ENCODE measurements at places on chromosomes 6 and 20.

- no peak for DNase-seq
Measured at GRCh38 chr6:134413241-134413643, 95.3 kb upstream of the SGK1 start.

GRCh38 chr6:121460170-121460569 lies 24.7 kb downstream of the GJA1 start:
- DNase-seq: no peak

- no peak for DNase-seq
Measured at GRCh38 chr20:54706581-54706980, 231.2 kb downstream of the DOK5 start.

GRCh38 chr20:61387204-61387953 lies 135.3 kb downstream of the CDH4 start:
- DNase-seq: no peak

GRCh38 chr6:25332655-25333071 lies 53.5 kb downstream of the CARMIL1 start:
- DNase-seq: no peak

DNA sequence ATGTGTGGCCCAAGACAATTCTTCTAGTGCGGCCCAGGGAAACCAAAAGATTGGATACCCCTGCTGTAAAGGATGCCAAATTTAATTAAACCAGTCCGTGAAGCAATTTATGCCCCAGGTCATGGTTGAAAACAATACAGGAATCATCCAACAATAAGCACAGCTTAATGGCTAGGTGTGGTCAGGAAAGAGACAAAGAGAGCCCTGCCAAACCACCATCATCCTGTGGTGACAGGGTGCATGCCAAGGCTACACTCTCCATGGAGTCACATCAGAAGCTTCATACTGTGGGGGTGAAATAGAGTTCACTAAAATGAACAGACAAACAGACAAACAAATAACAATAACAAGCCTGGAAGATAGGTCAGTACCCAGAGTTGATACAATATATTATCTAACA lies 62.7 kb downstream of the DZANK1 start:
- DNase-seq: no peak

DNA sequence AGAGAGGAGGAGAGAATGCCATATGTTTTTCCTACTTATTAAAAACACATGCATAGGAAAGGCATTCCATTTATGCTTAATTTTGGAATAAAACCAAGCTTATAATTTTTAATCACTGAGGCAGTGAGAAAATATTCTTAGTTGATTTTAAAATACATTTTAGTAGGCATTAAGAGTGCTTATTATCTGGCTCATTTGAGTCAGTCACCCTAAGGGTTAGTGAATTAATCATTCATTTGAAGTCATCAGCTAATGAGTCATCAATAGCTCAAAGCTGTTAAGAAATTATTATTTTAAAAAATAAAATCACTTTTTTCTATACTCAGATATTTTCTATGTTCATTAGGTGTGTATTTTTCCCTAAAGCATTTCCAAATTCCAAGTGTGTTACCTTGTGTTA lies 81.6 kb downstream of the TMEM200A start:
- DNase-seq: no peak

GRCh38 chr20:10961651-10962288 lies 288.0 kb upstream of the JAG1 start:
- DNase-seq: no peak

DNA sequence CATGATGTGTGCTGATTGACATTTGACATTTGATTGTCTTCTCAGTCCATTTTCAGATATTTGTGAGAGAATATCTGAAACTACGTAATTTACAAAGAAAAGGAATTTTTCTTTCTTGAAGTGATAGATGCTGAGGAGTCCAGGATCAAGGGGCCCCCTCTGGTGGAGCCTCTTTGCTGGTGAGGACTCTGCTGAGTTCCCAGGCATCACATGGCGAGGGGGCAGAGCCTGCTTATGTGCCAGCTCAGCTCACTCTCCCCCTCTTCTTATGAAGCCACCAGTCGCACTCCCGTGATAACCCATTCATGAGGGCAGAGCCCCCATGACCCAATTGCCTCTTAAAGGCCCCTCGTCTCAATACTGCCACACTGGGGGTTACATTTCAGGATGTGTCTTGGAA lies 91.3 kb downstream of the RPP40 start:
- DNase-seq: no peak

GRCh38 chr20:64256282-64256935 lies 861 bp downstream of the PCMTD2 start:
- DNase-seq: no peak

GRCh38 chr6:3970097-3970496 lies 108.8 kb downstream of the FAM217A start:
- DNase-seq: no peak

DNA sequence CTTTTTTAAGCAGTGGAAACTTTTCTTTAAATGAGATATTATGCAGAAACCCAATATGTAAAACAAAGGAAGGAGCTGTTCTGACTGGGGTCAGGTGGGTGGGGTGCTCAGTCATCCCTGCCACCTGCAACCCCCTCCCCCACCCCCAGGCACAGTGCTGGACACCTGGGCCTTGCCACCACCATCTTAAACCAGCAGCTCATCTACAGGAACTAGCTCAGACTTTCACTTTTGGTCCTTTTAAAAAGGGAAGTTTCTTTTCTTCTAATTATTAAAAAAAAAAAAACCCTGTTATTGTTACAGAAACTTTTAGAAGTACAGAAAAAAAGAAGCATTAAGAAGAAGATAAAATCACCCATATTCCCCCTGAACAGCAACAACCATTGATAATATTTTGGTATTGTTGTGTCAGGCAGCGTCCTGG lies 37.1 kb downstream of the PPP1R16B start:
- DNase-seq: peak; percentile 52

DNA sequence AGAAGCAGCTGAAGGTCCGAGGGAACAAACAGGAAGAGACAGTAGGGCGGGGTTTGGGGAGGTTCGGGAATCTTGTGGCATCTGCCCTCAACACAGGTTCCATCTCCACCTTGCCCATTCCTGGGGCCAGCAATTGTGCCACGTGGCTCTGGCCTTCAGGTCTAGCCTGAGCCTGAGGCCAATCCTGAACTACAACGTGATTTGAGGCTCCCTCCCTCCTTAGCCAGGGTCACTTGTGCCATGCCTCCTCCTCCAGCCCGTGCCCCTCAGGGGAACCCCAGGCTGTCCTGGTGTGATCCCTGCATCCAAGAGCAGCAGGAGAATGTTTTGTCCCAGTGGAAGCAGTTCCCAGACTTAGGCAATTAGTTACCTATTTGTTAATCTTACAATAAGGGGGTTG lies 3.0 kb downstream of the CST9 start:
- no peak for DNase-seq

DNA sequence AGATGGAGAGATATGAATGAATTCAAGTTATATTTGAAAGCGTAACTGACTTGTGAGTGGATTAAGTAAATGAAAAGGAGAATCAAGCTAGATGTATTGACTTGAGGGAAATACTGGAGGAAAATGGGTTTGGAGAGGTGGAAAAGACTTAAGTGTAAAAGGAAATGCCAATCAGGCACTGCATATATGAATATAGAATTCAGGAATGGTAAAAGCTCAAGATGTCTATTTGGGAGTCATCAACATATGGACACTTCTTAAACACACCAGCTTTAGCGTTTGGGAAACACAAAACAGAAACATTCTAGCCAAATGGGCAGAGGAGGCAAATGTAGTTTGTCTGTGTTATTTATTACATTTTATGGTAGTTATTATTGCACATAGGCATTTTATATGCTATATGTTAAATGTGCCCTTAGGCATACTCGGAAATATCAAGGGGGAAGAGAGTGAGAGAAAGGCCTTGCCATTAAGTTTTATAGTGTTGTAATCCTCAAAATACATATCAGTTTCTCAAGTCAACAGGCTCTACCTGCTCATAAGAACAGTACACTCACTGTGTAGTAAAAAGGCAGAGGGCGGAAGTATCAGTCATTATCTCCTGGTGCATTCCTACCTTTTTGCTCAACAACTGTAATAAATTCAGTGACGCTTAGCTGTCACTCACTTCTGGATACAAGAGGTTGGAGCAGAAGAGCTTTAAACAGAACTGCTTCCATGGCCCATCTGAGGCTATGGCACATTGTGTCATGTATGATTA lies 33.7 kb upstream of the ME1 start:
- no peak for DNase-seq

- DNase-seq: no peak
Measured at GRCh38 chr20:16001286-16001685, 572.0 kb downstream of the KIF16B start.

DNA sequence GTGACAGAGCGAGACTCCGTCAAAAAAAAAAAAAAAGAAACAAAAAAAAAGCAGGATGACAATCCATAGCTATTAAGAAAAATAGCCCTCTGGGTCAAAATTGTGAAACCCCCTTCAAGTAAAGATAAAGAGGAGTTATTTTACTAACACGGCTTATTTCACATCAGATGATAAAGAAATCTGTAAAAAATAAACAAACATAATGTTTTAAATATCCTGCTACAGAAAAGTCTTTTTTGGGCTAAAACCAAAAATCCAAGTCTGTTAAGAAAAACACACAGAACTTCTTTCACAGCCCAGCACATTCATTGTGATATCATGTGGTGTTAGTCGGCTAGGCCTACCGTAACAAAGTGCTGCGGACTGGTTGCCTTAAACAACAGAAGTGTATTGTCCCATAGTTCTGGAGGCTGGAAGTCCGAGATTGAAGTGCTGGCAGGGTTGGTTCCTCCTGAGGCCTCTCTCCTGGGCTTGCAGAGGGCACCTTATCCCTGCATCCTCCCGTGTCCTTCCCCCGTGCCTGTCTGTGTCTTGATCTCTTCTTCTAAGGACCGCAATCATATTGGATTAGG lies 239.2 kb upstream of the TAB2 start:
- DNase-seq: no peak

- DNase-seq: no peak
Measured at GRCh38 chr6:1592852-1593251, 16.9 kb upstream of the FOXC1 start.

- DNase-seq: no peak
Measured at GRCh38 chr20:35597186-35597585, 18.4 kb upstream of the SPAG4 start.

DNA sequence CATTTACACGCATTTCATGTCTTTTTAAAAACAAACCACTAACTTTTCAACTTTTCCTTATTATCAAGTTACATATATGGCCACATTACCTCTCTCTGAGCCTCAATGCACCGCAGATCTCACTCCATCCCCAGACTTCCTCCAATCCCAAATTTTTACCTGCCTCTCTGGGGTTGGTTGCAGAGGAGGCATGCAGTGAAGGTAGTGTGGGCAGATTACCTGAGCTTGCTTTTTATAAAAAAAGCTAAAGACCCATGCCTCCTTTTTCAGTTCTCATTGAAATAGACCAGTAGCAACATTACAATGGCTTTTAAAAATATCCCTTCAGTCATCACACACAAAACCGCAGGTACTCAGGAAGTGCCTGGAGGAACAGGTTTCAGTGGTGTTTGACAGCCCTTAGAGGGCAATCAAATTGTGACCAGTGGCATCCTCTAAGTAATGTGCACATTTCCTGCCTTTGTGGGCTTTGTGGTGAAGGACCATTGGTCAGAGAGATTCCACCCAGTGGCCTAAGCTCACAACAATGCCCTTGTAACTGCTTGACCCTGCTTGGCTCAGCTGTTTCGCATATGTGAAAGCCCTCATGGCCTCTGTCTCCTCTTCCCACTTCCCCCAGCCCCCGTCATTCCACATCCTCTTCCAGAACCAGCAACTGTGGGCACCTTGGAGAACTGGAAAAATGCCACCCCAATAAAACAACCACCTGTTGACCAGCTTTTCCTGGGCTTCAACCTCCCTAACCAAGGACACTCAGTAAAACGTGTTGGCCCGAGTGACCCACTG lies 30.2 kb upstream of the IL17A start:
- no peak for DNase-seq

DNA sequence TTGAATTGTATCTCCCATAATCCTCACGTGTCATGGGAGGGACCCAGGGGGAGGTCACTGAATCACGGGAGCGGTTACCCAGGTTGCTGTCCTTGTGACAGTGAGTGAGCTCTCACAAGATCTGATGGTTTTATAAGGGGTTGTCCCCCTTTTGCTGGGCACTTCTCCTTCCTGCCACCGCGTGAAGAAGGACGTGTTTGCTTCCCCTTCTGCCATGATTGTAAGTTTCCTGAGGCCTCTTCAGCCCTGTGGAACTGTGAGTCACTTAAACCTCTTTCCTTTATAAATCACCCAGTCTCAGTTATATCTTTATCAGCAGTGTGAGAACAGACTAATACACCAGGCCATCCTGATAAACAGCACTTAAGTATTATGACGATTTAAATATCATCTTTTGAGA lies 9.0 kb upstream of the MRGBP start:
- DNase-seq: no peak

- DNase-seq: no peak
Measured at GRCh38 chr6:1622851-1623768, 13.4 kb downstream of the FOXC1 start.

DNA sequence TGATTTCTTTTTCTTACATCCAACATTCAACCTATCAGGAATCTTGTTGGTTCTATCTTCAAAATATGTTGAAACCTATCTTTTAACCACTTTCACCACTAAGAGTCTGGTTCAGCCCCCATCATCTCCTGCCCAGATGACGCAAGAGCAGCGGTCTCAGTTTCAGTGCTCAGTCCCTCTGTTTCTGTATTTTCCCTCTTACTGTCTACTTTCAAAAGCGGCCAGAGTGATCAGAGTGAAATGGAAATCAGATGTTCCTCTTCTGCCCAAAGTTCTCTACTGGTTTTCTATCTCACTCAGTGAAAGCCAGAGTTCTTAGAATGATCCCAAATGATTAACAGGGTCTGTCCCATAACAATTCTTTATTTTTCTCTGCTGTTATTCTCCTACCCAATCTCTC lies 147.9 kb upstream of the PDE7B start:
- DNase-seq: no peak

- no peak for DNase-seq
Measured at GRCh38 chr6:116472706-116473105, 11.5 kb downstream of the CALHM6 start.

GRCh38 chr20:64140061-64140931 lies 24.0 kb upstream of the MYT1 start:
- no peak for DNase-seq

GRCh38 chr6:131356161-131356560 lies 216.9 kb upstream of the ARG1 start:
- no peak for DNase-seq

- DNase-seq: no peak
Measured at GRCh38 chr6:154538640-154539191, 28.2 kb upstream of the CNKSR3 start.

DNA sequence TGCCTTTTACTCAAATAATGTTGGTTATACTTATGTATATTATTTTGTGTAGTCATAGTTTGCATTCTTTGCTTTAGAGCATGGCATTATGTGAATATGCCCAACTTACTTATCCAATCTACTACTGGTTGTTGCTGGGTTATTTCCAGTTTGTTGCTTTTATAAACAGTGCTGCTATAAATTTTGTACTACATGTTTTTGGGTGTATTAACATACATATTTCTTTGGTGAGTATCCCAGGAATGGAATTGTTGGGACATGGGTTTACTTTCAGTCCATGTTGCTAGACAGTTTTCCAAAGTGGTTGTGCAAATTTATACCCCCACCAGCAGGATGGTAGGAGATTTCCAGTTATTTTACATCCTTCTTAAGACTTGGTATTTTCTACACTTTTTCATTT lies 157.1 kb upstream of the THEMIS start:
- no peak for DNase-seq

GRCh38 chr20:16308754-16309153 lies 264.5 kb downstream of the KIF16B start:
- no peak for DNase-seq

- DNase-seq: no peak
Measured at GRCh38 chr6:170207586-170208181, 83.2 kb downstream of the DLL1 start.

- DNase-seq: no peak
Measured at GRCh38 chr20:23148731-23149570, 62.8 kb upstream of the CD93 start.

All from stimulated activated CD8-positive, alpha-beta memory T cell treated with anti-CD3 and anti-CD28 coated beads, Interleukin-12 subunit alpha, Interleukin-12 subunit beta, amount 100 ng/mL, for 4 hours (primary cell).